Natural killer cell (primary cell): ENCODE measurements at places on chromosomes 7 and 10. TPM values are rescaled to one million over a fixed set of nuclear protein-coding genes. Genes with fewer than 3 reads are reported as not detected.

SDK1 gene
- total RNA-seq = 0.11 TPM

SLC18A3 gene
- total RNA-seq = not detected

GRCh38 chr7:80844916-80845315, 73.9 kb downstream of the SEMA3C start:
- DNase-seq = no peak

DNA sequence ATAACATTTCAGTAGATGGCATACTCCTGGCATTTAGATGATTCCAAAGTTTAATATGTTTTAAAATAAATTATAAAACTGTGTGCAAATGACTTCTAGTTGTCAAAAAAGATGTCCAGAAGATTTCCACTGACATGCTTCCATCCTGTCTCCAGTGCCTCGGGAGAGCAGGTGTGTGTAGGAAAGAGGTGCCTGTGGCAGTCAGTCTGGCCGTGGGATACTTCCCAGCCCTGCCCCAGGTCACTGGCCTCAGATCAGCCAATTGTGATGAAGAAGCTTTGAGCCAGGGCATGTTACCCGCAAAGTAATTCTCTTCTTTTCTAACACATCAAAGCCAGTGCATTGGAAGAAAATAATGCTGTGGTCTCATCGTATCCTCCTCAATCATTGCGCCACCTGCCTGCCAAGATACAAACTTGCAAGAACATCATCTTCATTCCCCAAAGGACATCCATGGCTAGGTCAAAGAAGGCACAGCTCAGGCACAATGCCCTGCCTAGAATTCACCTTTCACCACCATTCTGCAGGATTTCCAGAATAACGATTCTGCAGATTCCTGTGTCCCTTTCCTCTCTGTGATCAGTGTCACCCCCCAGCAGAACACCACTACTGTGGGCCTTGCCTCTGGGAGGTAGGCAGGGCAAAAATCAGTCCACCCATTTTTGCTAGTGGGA, 6.3 kb upstream of the KCNMA1 start:
- no peak for DNase-seq

DNA sequence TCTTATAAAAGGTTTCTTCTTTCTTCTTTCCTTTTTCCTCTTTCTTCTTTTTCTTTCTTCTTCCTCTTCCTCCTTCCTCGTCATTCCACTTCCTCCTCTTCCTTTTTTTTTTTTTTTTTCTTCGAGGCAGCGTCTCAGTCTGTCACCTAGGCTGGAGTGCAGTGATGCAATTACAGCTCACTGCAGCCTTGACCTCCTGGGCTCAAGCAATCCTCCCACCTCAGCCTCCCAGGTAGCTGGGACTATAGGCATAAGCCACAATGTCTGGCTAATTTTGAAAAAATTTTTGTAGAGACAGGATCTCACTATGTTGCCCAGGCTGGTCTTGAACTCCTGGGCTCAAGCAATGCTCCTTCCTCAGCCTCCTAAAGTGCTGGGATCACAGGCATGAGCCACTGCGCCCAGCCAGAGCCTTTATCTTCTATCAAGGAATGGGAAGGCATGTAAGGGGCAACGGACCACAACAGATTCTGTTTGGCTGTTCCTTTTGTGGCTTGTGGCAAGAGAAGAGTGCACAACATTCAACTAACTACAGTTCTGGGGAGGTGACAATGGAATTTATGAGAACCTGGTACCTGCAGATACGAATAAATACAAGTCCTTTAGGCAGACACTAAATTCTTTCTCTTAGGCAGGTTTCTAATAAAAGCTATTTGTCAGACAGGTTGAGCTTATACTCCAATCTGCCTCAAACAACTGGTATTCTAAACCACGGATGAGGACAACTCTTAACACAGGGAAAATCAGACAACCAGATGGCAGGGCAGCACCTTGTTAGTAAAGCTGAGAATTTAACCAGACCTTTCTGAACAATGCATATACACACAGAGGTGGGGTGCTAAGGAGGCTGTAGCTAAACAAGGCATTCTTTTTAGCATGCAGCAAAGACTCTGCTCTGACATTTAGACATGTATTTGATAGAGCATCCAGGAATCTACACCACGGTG, 100.3 kb downstream of the DOCK4 start:
- no peak for DNase-seq

DNA sequence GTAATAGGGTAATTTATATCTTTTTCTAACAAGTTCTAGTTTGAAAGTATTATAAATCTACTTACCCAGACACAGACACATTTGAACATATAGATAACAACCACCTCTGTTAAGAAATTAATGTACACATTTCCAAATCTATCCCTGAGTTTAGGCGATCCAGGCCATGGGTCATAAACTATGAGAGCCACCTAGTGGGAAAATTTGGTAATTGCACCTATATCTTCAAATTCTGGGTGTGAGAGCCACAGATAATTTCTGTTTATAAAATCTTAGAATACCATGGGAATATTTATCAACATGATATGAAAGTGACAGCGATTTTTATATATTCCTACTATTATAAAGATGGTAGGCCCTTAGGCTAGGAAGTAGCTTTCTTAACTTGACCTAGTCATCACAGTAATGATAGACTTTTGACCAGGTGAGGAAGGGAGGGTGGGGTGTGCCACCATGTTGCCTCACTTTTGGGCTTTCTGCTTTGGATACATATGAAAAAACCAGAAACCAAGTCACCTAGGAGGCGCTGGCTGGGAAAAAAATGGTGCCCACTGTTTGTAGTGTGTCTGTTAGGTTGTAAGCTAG, 8.0 kb upstream of the EPHA1 start:
- no peak for DNase-seq

SPDYE1 gene
- 0.18 TPM for total RNA-seq

- DNase-seq = no peak
These were observed 69.4 kb upstream of the HECTD2 start for GRCh38 chr10:91340613-91341362.
